ENCODE measurements at places on chromosomes 12 and 14.
A peak's percentile ranks its signal among the peaks of the same experiment; 100 is the strongest.

- no peak for DNase-seq
Measured at GRCh38 chr14:53626761-53627160, 329.9 kb downstream of the BMP4 start.

DNA sequence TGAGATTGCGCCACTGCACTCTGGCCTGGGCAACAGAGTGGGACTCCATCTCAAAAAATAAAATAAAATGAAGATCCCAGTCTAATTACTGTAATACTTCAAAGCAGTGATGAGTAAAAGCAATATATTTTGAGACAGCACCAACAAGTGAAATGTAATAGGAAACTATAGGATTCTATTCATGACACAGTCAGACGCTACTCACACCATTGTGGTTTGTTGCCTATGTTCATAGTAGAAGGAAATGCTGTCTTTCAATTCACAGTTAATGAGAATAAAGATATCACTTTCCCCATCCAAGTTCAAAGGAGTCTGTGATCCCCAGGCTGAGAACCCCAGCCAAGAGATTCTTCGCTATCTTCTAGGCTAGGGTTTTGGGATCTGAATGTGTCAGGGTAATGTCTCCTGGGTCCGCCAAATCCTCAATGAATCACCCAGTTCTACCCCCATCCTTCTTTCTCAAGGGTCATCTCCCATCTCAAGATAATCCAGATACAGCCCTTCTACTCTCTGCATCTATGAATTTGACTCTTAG is 16.6 kb upstream of the DTX1 start:
- DNase-seq, result no peak

DNA sequence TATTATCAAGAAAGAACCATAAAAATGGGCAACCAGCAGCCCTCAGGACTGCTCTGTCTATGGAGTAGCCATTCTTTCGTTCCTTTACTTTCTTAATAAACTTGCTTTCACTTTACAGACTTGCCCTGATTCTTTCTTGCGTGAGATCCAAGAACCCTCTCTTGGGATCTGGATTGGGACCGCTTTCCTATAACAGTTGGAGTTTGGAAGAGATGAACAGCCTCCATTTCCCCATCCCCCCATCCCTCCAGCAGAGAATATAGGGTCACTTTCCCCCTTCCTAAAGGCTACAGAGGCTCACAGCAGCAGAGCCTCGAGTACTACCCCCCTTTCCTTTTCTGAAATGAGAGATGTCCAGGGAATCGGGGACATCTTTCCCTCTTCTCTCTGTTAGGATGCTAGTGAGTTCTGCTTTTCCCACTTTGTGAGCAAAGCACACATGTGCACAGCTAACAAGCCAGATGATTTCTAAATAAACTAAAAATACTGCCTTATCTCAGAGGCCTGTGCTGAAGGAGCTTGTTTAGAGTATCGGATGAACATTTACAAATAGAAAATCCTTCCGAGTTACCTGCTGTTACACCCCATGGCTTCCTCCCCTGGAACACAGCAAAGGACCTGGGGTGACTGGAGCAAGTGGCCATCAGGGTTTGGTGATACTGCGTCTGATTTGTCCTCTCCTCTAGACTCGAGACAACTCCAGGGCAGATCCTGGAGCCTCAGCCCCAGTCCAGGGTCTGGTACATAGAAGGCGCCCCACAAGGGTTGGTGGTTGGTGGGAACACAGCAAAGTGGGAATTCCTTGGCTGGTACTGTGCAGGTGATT is 144.2 kb downstream of the SLC38A6 start:
- DNase-seq, result no peak

- DNase-seq, result no peak
Measured at GRCh38 chr14:91327661-91328312, 83.3 kb upstream of the GPR68 start.

DNA sequence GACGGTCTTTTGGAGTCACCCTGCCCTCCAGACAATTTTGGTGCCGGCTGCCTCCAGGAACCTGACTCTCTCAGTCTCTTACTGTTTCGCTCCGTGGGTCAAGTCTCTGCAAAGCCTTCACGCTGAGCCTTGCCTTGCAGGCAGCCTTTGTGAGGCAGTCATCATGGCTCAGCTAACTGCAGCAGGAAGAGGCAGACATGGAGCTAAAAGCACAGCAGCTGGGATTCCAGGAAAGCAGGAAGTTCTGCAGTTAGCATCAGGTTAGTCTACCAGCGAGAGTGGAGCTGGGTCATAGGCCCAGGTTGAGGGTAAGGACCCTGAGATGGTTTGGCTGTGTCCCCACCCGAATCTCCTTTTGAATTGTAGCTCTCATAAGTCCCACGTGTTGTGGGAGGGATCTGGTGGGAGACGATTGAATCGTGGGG is 305.4 kb downstream of the PCNX1 start:
- no peak for DNase-seq

DNA sequence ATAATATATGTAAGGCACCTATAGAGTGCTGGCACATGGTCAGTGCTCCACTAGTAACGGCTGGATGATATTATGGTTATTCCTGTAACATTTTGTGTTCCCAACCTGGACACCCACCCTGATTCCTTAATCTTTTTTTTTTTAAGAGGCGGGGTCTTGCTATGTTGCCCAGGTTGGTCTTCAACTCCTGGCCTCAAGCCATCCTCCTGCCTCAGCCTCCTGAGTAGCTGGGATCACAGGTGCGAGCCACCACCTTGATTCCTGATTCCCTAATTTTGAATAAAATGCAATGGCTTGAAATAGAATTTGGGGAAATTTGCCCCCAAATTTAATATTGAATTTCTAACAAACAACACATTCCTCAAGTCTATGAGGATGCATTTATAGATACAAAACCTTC is 7.4 kb downstream of the C14orf93 start:
- no peak for DNase-seq

DNA sequence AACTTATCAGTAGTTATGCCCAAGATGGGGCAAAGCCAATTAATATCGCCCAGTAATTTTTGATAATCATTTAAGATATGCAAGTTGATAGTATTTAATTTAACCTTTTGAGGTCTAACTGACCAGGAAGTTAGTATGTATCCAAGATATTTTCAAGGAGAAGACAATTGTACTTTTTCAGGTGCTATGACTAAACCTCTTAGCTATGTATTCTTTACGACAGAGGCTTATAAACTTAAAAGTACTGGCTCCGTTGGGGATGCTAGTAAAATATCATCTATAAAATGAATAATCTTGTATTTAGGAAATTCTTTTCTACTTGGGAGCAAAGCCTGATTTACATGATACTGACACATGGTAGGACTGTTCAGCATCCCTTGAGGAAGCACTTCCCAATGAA is 40.3 kb downstream of the TMTC3 start:
- no peak for DNase-seq

DNA sequence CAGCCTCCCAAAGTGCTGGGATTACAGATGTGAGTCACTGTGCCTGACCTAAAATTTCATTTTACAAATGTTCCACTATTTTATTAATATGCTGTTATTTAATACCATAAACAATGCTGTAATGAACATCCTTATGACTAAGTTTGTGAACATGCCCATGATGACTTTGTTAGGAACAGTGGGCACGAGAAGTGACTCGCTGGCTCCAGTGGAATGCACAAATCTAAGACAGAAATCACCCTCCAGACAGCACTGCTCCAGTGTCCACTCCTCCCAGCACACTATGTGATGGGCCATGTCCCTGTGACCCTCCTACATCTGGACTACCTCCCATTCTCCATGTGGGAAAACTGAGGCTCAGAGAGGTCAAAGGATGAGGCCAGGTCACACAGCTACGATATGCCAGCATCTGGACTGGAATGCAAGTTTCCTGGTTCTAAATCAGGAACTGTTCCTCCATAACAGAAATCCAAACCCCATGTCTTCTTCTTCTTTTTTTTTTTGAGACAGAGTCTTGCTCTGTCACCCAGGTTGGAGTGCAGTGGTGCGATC is 57.9 kb downstream of the GPR68 start:
- peak; percentile 44 for DNase-seq

DNA sequence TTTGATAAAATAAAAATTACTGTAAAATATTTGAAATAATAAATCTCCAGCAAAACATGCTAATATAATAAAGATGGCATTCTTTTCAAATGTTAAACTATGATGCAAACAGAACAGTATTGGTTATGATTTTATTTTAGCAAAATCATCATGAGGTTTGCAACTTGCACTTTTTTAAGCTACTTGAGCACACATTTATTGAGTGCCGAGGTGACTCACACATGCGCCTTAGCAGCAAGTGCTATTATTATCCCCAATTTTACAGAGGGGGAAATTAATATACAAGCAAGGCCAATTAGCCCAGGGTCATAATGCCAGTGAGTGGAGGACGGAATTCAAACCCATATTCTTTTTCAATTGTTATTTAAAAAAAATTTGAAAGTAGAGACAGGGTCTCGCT is 7.3 kb downstream of the DYRK4 start:
- DNase-seq, result no peak

DNA sequence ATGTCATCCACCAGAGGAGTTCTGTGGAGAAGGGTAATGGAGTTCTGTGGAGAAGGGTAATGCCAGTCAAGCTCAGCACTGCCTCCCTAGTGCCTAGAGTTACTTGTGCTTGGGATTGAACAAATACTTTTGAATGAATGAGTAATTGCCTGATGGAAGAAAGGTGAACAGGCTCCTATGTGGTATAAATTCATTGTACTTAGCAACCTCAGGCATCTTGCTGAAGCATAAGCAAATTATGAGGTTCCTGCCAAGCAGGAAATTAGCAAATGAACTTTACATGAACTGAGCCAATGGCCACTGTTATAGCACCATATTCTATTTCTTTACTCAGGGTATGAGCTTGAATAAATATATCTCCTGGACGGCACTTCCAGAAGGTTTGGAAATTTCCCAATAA is 1047.2 kb downstream of the SLC6A15 start:
- no peak for DNase-seq

DNA sequence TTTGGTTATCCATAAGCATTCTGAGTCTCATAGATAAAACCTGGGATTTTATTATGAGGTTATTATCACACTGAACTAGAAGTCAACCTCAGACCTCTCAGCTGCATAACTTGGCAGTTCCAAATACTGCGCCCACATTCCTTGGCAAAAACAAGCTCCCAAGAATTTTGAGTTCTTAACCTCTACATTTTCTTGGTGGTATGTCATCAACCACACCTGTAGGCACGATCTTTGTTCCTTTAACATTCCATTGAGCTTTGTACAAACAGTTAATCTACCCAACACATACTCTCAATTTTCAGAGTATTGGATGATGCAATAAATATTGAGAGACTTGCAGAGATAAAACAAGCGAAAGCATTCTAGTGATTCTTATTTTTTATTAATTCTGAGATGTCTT is 371.8 kb upstream of the PRICKLE1 start:
- peak; percentile 39 for DNase-seq

DNA sequence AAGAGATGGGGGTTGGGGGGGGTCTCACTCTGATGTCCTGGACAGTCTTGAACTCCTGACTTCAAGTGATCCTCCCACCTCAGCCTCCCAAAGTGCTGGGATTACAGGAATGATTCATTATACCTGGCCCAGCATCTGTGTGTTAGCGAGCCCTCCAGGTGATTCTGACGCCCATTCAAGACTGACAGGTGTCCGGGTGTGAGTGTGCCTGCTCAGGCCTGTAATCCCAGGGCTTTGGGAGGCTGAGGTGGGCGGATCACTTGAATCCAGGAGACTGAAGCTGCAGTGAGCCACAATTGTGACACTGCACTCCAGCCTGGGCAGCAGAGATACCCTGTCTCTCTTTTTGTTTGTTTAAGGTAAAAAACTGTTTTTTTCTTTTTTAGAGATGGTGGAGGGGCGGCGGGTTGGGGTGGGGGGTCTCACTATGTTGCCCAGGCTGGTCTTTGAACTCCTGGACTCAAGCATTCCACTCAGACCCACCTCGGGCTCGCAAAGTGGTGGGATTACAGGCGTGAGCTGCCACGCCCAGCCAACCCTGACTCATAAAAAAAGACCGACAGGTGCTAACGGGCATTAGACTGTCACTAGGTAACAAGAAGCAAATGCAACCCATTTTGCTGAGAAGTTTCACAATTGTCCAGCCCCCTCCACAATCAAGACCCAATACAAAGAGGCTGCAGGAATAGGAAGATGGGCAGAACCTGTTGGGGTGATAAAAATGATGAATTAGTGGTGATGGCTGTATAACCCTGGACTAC is 4.7 kb downstream of the VSIG10 start:
- no peak for DNase-seq

DNA sequence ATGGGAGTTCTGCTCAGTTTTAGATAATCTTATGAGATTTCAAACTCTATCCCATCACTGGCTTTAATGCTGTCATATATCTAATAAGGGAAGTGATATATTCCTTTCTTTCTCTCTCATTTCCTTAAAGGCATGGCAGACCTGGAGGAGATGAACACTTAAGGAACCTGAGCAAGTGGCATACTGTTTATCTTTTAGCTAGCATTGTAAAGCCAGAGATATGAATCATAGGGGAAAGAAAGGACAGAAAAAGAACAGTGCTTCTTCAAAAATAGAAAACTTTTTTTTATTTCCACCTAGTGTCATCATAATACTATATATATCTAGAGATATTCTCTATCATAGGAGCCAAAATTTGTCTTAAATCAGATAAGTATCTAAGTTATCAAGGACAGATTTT is 68.3 kb upstream of the PSMA6 start:
- DNase-seq, result no peak

DNA sequence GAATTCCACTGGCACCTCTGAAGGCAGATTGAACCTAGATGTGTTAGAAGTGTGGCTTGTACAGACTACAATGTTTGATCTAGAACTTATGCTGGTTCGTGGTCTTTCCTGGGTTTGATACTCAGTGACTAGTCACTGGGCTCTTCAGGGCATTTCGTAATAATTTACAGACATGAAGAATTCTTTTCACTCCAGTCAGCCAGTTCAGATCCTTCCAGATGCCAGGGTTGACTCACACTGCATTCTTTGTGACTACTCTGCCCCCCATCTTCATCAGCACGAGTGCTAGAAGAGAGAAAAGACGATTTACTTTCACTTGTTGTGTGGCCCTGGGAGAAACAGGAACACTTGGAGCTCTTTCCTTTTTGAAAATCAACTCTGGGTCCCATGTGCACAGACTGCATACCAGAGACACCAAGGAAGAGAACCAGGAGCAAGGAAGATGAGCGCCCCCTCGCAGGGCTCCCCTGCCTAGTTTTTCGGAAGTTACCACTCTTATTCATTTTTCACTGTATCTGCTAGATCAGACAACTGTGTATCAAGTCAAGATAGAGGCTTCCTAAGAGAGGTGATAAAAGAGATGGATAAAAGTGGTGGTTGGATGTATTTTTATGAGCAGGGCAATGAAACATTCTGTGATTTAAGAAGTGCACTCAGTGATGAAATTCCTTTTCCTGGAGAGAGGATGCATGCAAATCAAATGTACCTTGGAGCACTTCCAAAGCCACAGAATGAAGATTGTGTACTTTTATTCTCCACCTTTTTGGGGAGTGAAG is 33.5 kb upstream of the EVL start:
- DNase-seq, result peak; percentile 87

GRCh38 chr14:95871531-95871930 is 5.1 kb upstream of the TUNAR start:
- DNase-seq, result no peak

- DNase-seq, result no peak
Measured at GRCh38 chr12:120718055-120718454, 7.6 kb upstream of the ACADS start.

- DNase-seq, result no peak
Measured at GRCh38 chr12:102728506-102729242, 188.4 kb downstream of the PAH start.
